MG63 (cell line): ENCODE measurements at places on chromosomes 3 and 15.

- no peak for DNase-seq
Measured at GRCh38 chr3:55270976-55271375, 216.1 kb downstream of the WNT5A start.

GRCh38 chr15:22240986-22241385 lies 160.7 kb downstream of the OR4M2 start:
- no peak for DNase-seq

- DNase-seq: peak; percentile 36
Measured at GRCh38 chr3:188296761-188297612, 143.0 kb downstream of the LPP start.

GRCh38 chr15:38216763-38217162 lies 35.9 kb upstream of the SPRED1 start:
- no peak for DNase-seq

GRCh38 chr3:129627350-129628168 lies 21.1 kb upstream of the PLXND1 start:
- DNase-seq: peak; percentile 78

- no peak for DNase-seq
Measured at GRCh38 chr3:59481776-59482400, 432.1 kb upstream of the CFAP20DC start.

GRCh38 chr3:41138146-41138545 lies 61.2 kb upstream of the CTNNB1 start:
- no peak for DNase-seq

GRCh38 chr15:83659417-83659812 lies 5.5 kb downstream of the ADAMTSL3 start:
- no peak for DNase-seq

GRCh38 chr3:77324105-77324504 lies 284.2 kb downstream of the ROBO2 start:
- no peak for DNase-seq

DNA sequence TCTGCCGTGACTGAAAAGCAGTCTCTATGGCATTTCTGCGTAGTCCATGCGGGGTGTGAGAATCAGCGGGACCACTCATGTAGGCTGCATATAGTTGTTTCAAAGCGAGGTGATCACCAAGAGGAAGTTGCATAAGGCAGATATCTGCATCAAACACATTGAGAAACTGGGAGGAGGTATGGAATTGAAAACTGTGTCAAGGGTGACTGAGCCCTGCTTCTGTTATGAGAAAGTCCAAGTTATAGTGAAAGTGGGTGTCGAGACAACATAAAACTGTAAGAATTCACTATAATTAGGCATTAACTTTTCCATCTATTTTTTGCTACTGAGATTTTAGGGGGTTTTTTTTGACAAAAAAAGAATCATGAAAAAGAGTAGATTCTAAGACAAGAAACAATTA lies 109.3 kb downstream of the ZIC1 start:
- DNase-seq: no peak

DNA sequence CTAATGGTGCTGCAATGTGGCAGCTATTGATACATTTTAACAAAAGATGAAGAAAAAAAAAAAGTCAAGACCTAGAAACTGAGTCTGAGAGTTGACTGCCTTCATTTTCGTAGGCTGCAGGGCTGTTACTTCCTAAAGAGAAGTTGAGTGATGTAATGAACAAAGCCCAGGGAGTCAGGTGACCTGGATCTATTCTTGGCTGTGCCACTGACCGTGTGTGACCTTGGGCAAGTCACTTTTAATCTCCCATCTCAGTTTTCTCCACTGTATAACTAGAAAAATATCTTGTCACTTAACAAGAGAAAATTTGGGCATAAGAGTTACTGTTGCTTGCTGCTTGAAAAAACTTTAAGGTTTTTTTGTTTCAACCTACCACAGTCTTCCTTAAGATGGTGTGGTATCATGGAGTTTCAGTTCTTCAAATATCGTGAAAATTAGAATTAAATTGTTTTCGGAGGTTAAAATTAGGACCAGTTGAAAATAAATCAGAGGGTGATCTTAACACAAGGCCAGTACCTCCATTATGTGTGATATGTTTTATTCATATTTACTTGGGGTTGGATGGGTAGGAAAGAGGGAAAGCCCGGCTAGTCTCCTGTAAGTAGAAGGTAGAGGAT lies 5.8 kb downstream of the FMN1 start:
- DNase-seq: no peak

- no peak for DNase-seq
Measured at GRCh38 chr3:190301591-190301990, 20.7 kb downstream of the CLDN1 start.

GRCh38 chr3:164192974-164193373 lies 885.3 kb downstream of the SI start:
- no peak for DNase-seq

- peak; percentile 39 for DNase-seq
Measured at GRCh38 chr3:120850381-120851295, 57.4 kb upstream of the STXBP5L start.

GRCh38 chr3:50582083-50582482 lies 12.8 kb downstream of the HEMK1 start:
- DNase-seq: no peak

DNA sequence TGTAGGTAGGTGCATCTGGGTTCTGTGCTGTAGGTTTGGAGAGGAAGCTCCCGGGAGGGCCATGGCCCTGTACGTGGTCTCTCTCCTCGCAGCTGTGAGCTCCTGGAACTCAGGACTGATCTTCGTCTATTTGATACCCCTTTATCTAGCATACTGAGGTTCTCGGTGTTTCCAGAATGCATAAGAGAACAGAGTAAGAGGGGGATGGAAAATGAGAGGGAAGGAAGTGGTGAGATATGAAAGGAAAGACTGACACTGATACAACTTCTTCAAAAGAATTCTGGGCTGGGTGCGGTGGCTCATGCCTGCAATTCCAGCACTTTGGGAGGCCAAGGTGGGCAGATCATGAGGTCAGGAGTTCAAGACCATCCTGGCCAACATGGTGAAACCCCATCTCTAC lies 90.7 kb downstream of the CHRD start:
- DNase-seq: no peak

DNA sequence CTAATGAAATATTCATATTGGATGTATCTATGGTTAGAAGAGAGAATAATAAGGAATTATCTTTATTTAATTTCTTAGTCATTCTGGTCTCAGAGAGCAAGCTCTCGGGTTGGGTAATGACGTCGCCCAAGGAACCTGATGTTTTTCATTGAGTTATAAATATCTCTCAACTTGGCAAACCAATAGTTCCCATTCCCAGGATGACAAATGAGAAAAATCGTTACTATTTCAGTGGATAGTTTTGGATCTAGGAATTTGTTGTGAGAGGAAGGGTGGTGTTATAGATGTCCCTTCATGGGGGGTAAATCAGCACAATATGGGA lies 162.9 kb upstream of the NR2E3 start:
- no peak for DNase-seq

DNA sequence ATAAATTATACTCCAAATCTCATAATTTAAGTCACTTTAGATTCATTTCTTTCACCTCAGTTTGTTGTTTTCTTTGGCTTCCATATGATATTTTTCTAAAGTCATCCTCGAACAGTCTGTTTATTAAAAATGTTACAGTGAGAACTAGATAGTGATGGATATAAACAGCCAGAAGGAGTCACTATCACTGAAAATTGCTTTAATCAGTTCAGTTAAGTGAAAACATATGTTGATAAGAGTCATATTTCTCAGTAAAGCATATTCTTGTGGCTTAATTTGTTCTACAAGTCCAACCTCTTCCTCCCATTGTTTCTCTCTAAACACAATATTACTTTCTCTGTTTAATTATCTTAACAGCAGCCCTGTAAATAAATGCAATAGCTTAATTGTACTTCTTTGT lies 427.5 kb upstream of the ALCAM start:
- no peak for DNase-seq
